ENCODE measurements at places on chromosomes 11 and 22. TPM values are rescaled to one million over a fixed set of nuclear protein-coding genes. Genes with fewer than 3 reads are reported as not detected.
A peak's percentile ranks its signal among the peaks of the same experiment; 100 is the strongest.

GRCh38 chr11:78212586-78213371, 24.1 kb downstream of the USP35 start:
- no peak for DNase-seq

DNA sequence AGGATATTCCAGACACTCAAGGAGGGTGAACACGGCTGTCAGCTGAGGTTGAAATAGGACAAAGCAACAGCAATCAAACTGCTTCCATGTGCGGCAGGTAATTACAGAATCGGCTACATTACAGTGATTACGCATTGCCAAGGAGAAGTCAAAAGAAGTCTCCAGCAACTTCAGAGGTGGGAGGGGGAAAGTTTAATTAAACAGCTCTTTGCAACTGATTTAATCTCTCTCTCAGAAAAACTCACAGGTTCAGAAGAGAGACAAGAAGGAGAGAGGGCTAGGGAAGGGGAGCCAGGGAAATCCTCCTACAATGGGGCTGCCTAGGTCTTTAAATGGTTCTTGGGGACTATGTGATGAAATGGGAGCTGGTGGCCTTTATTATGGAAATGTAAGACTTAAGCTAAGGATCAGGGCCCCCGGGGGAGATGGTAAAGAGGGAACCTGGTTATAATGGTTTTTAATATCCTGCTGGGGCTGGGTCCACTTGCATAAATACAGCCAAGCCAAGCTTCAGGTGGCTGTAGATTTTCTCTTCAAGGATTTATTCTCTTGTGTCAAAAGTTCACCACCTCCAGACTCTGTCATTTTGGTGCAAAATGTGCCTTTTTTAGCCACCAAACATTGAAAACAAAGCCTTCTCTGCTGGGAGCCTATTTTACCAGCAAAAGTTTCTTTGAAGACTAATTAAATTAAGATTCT, 354.7 kb upstream of the NARS2 start:
- no peak for DNase-seq

Gene SELENOH
- polyA plus RNA-seq = 22.0 TPM

GRCh38 chr11:11243209-11243589, 109.9 kb downstream of the CSNK2A3 start:
- DNase-seq = no peak

DNA sequence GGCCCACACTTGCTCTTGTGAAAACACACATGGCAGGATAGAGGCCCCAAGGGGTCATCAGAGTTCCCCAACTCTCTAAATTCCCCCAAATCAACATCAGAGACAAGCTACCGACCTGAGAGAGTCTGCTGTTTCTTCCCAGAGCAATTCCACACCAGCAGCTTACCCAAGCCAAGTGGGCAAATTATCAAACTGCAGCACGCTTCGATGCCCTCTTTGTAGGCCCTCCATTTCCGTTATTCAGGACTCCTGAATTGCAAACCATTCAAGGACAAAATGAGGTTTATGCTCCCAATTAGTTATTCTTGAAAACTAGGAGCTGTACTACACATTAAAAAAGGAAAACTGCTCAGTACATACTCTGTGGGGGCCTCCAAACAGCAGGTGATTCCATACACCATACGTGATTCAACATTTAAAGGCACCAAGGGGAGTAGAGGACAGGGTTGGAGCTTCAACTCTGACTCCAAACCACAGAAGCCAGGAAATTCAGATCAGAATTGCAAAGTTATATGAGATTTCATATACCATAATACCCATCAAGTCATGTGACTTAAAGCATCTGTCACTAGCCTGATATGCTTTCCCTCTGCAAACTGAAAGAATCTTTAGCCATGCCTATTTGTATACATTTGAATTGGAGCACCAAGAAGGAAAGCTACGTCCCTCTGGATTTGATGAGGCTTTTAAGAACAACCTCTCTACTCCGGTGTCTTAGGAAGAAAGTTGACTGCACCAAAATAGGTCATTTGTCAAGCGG, 234.8 kb downstream of the CADM1 start:
- no peak for DNase-seq

DNA sequence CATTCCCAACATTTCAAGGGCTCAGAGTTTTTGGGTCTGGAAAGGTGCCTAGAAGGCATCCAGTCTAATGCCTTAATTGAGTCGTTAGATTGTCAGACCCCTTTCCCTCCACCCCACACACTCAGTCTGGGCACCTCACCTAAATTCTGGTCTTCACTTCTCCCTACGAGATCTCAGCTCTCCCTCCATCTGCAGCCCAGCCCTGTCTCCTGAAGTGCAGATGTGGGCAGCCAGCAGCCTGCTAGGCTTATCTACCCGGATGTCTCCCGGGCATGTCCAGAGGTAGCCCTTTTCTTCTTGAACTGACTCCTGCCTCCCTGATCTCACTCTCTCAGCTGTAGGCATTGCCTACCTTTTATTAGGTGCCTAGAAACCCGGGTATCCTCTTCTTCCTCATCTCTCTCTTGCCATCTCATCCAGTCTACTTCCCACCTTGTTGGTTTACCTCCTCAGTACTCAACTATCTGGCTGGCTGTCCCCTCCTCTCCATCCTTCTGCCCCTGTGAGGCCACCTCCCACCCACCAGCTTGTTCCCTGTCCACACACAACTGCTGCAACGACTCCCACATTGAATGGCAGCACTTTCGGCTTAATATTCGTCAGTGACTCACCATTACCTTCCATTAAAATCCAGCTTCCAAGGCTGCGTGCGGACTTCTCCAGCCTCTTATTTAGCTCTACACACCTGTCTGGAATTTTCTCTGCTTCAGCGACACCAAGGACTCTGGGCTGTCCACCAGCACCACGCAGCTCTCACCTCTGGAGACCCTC, 6.2 kb downstream of the SEPTIN3 start:
- DNase-seq = no peak

- DNase-seq = no peak
Observed at GRCh38 chr11:121930004-121930965, 185.7 kb downstream of the BLID start.

- DNase-seq = no peak
Observed at GRCh38 chr11:76282811-76283595, 76.7 kb upstream of the WNT11 start.

DNA sequence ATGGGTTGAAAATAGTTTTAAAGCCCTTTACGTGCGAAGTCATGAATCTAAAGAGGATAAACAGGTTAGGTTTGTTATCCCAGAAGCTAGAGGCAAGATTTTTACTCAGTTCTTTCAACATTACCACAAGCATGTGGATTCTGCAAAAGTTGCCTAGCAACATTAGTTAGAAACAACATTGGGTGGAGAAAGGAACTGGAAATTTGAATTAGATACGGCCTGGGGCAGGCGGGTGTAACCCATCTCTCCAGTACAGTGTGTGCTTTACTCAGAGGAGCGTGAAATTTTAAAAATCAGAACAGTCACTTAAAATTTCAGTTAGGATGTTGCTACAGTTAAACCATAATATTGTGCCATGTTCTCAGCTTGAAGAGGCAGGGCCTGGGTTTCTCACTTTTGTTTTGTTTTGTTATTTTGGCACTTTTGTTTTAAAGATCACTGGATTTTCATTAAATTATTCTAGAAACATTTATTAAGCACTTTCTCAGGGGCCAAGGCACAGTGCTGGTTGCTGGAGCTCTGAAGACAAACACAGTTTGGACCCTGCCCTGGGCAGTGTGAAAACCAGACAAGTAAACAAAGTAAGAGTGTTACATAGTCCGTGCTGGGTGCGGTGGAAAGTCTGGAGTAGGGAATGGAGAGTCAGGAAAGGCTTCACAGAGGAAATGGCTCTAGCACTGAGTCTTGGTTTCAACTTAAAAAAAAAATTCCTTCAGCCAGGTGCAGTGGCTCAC, 4.4 kb upstream of the WEE1 start:
- DNase-seq = peak; percentile 97

Gene LYVE1
- 0.82 TPM for polyA plus RNA-seq

DNA sequence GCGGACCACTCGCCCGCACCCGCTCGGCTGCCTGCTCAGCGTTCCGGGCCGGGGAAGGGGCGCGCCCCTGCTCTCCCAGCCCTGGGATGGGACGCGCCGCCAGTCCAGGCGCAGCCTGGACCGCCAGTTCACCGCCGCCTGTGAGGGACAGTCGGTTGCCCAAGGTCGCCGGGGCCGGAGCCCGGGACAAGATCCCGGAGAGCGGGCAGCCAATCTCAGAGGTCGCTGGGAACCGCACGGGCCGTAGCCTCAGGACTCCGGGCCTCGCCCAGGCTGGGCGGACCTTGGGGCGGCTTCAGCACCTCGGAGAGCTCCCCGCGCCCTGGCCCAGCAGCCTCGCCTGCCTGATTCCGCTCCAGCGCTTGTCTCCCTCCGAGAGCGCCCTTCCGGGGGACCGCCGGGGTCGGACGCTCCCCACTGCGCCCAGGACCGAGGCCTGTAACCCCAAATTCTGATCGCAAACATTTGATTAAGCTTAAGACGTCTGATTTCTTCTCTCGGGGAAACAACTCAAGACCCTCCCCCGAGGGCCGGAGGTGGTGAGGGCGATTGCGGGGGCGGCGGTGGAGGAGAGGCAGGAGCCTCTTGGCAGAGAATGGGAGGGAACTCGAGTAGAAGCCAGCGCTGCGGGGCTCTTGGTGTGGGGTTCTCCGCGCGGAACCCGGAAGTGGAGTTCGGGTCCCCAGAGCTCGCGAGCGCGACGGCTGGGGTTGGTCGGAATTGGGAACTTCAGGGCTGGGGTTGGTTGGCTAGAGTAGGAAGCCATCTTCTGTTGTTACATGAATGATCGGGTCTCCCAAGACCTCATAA, 1.1 kb upstream of the CHRM4 start:
- DNase-seq = peak; percentile 66

Gene FXYD6
- not detected for polyA plus RNA-seq

Gene ELP4
- polyA plus RNA-seq = 12.8 TPM

- DNase-seq = peak; percentile 30
Observed at GRCh38 chr11:81039916-81040524, 1599.2 kb upstream of the TENM4 start.

Gene OR10D3
- not detected for polyA plus RNA-seq

Gene GUCY1A2
- 0.01 TPM for polyA plus RNA-seq

DNA sequence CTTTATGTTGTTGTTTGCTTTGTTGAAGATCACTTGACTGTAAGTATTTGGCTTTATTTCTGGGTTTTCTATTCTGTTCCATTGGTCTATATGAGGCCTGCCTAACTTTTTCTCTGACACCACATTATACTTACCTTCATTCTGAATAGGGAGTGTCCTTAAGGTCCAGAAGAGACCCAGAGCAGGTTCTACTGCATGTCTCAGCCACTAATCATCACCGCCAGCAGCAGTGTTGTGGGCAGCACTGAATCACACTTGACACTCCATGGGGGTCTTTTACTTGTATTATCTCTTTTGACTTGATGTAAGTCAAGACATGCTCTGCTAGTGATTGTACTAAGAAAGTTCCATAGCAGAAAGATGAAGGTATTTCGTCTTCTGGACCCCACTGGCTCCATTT, 274.9 kb downstream of the TENM4 start:
- DNase-seq = no peak

DNA sequence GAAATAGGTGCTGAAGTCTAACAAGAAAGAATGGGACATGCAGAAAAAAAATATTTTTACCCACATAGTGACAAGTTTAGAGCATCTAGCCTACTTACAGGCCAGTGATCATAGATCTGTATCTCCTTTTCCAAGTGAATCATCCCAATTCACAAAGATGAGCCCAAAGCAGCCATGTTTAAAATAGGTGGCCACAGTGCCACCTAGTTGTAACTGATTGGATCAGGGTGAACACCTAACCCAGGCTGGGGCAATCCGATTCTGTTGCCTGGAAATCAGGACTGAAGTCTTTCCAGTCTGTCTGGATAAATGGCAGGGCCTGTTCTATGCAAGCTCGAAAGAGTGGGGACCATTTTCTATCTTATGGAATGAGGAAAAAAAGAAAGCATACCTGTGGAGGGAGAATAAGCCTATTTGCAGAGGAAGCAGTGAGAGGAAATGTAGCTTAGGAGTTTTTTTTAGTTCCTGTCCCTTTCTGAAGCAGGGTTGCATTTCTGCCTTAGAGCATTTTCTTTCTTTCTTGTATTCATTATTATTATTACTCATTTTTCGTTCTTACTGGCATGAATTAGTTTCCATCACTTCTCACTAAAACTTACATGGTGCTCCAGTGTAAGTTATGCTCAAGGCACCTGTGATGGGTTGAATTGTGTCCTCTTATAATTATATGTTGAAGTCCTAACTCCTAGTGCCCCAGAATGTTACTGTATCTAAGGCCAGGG, 113.2 kb upstream of the RAG2 start:
- peak; percentile 1 for DNase-seq

DNA sequence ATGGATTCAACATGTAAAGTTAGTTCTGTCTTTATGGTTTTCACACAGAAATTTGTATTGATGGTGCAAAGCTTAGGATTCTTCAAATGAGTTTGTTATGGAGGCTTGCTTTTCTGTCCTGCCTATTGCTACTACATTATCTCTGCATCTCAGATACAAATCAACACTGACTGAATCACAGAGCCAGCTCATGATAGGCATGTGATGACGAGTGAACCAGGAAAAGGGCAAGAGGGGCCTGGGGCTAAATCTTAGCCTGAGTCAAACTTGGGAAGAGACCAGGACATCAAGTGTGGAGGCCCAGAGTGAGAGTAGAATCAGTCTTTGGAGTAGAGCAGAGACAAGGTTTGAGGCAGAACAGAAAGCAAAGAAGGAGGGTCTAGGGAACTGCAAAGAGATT, 107.1 kb upstream of the CD44 start:
- no peak for DNase-seq

Gene FAM89B
- 8.0 TPM for polyA plus RNA-seq
